ENCODE measurements at places on chromosomes 12 and 14.

DNA sequence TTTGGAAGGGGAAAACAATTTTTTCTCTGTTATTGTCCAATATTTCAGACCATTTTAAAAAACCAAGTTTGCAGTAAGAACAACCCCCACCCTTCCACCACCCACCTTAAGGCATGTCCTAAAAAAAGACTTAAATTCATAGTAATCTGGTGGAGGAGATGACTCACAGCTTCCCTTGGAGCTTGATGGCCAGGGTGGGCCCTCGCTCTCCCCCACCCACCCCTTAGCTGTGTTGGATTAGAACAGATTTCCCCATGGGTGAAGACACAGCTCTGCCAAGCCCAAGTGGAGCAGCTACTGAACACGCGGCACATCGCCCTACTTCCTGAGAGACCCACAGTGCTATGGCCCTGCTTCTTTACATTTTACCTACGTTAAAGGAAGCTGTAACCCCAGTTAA, 140.3 kb downstream of the GCH1 start:
- no peak for DNase-seq

- DNase-seq = no peak
Measured at GRCh38 chr14:102768223-102769048, 8.8 kb upstream of the TRAF3 start.

GRCh38 chr12:27178723-27179399, 65.2 kb upstream of the STK38L start:
- no peak for DNase-seq

GRCh38 chr12:67656251-67656650, 7.7 kb downstream of the DYRK2 start:
- no peak for DNase-seq

DNA sequence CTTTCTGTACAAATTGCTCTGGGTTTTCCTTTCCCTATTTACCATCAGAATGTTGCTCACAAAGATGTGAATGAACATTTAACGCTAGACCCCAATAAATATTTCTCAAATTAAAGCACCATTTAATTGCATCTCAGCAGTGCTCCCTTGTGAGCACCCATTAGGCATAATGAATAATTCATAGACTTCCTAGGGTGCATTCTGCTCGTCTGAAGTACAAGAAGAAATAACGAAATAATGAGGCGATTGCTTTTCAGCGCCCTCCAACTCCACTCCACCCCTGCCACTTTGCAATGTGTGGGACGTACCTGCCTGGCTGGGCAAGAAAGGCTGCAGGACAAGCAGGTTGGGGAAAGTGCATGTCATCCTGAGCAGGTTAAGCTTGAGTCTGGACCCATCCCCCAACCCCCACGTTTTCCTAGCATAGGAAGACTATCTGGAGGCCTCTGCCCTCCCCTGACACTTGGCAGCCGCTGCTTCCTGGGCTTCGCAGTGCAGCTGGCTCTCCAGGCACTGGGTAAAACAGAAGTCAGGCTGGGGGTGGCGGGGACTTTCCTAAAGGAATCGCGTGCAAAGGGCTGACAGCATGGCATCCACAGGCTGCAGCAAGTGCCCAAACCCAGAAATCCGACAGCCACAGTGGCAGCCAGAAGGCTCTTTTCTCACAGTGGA, 253.7 kb downstream of the DUSP6 start:
- no peak for DNase-seq
